ENCODE measurements at places on chromosomes 3 and 15.

DNA sequence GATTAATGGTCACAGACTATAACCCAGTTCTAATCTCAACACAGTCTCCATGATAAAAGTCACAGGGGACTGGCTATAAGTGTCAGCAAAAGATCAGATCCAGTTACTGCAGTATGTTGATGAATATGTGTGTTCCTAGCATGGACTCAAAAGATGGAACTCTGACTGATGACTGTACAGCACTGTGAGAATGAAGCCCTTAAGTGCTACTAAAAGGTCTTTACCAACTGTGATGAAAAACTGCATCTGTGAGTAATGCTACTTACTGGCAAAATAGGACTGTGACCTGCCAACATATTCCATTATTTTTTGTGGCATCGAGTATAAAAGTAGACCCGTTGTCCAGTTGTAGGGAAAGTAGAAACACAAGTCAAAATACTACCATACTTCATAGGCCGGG, 284.2 kb downstream of the ROBO2 start:
- no peak for DNase-seq

DNA sequence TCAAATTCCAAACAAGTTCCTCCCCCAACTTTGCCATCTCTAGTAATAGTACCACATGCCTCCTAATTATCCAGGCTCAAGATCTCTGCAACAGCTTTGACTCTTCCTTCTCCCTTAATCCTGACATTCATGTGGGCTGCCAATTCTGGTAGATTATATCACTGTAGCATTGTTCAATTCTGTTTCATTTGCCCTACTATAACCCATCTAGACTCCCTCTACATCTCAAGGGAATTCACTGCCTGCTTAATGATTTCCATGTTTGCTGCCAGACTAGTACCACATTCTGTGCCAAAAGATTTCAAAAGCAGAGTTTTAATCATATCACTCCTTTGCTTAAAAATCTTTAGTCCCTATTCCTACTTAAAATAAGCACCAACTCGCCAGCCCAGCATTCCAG, 34.6 kb upstream of the PPIB start:
- DNase-seq = no peak

GRCh38 chr3:157566596-157566995, 63.4 kb upstream of the VEPH1 start:
- DNase-seq = no peak

DNA sequence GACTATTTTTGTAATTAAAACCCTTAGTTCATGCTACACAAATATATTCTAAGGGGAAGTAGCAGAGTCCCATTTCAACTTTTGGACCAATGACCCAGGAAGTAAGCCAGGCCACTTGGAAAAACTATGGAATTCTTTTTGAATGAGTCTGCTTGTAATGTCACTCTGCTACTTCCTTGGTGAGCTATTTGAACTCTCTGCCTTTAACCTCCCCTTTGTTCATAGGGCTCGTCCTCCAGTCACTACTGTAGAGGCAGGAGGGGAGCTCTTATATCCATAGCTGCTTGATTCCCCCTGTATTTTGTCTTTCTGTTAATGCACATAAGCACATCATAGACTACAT, 119.6 kb downstream of the UACA start:
- DNase-seq = no peak

DNA sequence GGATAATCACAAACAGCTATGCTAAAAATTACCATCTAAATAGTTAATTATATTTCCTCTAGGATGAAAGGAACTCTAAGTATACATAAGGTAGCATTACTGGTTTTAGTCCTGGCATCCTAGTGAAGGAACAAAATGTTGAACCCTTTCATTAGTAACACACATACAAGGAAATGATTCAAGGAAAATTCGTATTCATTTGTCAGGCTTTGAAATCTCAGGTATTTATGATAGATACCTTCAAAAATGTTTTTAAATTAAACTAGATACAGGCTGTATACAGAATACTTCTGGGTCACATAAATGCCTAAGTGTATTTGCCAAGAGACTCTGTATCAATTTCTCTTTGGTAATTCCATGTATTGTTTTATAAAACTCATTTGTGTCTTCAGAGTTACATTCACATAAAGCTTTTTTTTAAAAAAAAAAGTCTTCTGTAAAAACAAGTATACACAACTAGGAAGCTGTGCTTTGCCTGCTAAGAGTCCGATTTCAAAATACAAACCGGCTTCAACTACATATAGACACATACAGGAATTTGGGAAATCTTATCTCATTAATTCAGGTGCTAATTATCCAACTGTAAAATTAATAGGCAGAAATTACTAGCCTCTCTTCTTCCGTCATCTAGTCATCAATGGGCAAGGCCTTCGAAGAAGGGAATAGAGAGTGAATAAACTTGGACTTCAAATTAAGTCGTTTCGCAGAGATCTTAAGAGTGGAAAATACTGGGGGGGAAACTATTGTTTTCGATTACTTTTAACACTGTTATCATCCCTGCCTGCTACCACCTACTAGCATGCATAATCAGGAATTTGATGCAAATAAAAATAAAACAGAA, 1.3 kb downstream of the SECISBP2L start:
- peak; percentile 14 for DNase-seq

DNA sequence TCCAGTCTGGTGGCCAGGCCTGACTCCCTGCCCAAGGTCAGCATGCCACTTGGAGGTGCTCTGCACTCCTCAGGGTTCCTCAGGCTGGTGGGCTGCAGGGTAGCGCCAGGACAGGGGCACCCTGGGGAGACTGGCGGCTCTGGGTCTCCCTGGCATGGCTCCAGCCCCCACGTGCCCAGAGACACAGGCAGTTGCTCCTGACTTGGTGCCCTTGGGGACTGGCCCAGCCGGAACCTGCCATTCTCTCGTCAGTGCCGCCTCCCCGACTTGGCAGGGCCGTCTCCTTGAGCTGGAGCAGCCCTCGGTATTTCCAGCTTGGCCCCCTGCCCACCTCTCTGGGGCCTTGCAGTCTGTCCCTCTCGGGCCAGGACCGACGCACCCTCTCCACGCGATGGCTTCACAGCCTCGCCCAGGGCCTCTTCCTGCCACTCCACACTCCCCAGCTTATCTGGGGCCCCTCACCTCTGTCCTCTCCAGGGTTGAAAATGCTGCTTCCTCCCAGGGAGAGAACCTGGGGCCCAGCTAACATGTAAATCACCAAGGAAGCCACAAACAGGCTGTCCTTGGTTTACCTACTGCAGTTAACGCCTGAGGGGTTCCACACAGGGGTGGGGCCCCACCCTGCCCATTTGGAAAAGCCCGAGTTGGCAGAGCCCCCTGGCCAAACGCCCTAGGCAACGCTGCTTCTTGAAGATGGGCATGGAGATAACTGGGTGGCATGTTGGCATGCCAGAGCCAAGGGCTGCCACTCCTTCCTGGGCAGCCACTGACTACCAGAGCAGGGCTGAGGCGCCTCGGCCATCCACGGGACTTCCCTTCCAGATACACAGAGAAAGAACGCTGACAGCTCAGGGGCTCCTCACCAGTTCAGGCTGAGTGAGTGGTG, 61.4 kb downstream of the SMAD6 start:
- no peak for DNase-seq

DNA sequence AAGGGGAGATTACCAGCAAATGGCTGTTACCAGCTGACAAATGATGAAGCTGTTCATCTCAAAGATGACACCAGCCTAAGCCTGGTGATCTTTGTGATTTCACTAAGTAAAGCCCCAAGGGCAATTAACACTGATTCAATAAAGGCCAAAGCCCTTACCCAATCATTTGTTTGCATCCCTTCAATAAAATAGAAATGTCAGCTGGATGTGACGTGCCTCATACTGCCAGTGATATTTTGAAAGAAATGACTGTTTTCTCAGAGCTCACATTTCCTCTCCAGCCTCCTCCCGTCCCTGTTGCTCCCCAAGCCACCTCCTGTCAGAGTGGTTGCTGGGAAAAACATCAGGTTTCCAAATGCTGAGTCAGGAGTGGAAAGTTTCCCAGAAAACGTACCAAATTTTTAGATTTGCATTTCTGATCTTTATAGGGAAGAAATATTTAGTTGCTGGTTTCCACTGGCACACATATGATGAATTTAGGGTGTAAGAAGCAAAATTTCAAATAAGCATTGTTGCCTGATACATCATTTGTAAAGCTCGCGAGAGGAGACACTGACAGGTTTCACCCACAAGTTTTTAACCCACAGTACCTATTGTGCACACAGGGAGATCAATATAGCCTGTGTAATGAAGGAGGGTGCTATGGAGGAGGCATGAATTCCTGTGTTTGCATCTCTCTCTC, 21.0 kb downstream of the C2CD4A start:
- no peak for DNase-seq

GRCh38 chr3:95350049-95350448, 1287.2 kb downstream of the NSUN3 start:
- DNase-seq = no peak

DNA sequence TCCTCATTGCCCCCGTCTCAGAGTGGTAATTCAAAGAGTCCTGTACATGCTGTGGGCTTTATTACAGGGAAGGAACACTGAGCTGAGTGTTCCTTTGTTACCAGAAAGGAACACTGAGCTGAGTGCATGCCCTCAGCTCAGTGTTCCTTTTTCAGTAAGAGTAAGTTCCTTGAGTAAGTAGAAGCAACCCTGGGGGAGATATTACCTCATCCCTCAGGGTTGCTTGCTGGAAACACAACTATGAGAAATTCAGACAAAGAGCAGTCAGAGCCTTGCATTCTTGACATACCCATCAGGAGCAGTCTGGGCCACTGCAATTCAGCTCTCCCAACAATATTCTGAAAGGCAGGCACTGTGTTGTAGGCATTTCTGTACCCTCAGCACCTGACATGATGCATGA, 17.0 kb downstream of the CHRM5 start:
- DNase-seq = no peak

- DNase-seq = no peak
These were observed 564 bp upstream of the GABPB1 start for GRCh38 chr15:50355619-50355905.

GRCh38 chr3:57919987-57920386, 88.2 kb upstream of the FLNB start:
- DNase-seq = no peak

DNA sequence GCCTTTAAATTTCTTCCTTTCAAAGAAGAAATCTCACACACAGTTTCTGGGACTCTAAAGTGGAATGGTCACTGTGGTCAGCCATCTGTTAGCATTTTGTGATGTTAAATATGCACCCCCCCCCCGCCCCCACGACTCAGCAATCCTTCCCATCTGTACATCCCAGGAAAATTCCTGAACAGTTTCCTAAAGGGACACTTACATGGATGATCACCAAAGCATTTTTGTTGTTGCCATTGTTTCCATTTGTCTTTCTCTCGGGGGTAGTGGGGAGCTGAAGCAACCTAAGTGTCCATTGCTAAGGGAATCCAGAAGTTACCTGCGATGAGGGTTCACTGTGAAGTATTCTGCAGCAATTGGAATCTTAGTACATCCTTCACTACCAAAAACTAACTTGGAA, 71.4 kb downstream of the TAFA4 start:
- no peak for DNase-seq

GRCh38 chr15:31136016-31136415, 34.5 kb upstream of the TRPM1 start:
- DNase-seq = no peak

DNA sequence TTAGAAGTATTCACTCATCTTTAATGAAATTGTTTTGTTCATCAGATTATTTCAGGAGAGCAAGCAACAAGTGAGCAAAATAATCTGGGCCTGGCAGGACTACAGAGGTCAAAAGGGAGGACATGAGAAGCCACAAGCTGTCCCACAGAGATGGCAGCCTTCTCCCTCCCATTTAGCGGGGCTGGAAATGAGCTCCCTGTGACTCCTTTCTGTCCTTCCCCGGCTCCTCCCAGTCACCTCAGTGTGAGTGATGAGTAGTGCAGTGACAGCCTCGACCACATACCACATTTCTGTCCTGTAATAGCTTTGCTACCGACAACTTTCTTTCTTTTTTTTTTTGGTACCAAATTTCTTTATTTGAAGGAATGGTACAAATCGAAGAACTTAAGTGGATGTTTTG, 38.0 kb downstream of the RAB7A start:
- no peak for DNase-seq

- DNase-seq = no peak
These were observed 3.3 kb downstream of the LINS1 start for GRCh38 chr15:100598655-100599054.

GRCh38 chr15:100681335-100681746, 79.0 kb downstream of the ASB7 start:
- DNase-seq = no peak

DNA sequence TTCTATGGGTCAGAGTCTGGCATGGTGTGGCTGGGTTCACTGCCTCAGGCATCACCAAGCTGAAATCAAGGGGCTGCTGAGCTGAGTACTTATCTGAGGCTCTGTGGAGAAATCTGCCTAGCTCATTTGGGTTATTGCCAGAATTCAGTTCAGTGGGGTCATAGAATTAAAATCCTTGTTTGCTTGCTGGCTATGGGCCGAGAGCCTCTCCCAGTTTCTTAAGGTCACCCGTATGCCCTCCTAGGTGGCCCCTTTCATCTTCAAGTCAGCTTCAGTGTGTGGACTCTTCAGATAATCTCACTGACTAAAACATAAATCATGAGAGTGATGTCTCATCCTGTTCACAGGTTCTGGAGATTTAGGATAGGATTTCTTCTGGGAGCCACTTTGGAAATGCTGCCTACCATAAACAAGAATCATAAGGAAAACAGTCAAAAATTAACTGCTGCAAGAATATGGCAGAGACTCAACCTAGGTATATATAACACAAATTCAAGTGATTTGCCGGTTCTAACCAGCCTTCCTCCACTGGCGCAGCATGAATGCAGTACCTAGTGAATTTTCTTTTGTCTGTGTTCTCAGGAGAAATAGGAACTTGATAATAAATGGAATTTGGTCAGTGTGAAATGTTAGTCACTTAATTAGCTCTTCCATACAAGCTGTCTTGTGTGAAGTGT, 5.3 kb downstream of the CP start:
- no peak for DNase-seq

DNA sequence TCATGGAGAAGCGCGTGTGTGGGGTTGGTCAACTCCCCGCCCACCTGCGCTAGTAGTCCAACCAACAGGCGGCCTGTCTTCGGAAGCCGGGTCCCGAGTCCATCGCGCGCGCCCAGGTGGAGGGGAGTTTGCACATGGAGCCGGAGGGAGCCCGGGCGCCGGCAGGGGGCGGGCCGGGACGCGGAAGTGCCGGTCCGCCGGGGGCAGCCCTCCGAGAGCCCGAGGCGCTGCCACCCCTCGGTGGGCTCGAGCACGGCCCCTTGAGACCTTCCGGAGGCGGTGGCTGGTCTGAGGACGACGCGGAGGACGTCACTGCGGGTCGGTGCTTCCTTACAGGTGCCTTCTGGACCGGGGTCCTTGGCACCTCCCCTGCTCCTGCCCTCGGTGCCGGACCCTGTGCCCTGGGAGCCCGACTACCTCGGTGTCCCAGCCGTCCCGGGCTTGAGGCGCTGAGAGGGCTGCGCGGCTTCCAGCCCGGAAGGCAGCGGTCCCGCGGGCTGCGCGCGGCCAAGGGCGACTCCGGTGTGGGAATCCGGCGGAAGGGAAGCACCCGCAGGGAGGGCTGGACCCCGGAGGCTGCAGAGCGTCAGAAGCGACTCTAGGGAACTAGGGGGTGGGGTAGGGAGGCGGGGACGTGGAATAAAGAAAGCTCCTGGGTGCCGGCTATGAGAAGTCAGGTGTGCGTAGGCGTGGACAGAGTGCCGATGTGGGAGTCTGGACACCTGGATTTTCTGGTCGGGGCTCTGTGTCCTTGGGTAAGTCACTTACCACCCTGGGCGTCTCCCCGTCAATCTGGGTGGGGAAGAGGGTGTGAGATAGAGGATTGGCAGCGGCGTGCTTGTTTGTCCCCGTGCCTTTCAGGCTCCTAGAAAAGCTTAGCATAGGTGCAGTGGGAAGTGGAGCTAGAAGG, 212.3 kb downstream of the FGF12 start:
- peak; percentile 31 for DNase-seq
